AG04449 (cell line): ENCODE measurements at places on chromosomes 7 and 10.

DNA sequence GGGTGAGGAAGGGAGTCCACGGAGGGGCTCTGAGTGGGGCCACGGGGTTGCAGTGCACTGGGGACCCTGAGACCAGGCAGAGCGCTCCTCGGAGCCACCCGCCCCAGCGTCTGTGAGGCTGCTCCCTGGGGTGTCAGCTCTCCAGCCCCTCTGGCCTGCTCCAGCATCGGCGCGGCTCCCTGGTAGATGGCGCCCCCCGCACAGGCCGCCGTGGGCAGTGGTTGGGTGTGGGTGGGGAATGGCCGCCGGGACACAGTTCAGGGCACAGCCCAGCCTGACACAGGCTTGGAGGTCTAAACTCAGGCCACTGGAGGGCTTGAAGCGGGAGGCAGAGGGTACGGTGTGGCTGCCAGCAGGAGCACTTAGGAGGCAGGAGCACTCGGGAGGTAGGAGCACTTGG, 222.6 kb upstream of the PPP2R2D start:
- no peak for DNase-seq

DNA sequence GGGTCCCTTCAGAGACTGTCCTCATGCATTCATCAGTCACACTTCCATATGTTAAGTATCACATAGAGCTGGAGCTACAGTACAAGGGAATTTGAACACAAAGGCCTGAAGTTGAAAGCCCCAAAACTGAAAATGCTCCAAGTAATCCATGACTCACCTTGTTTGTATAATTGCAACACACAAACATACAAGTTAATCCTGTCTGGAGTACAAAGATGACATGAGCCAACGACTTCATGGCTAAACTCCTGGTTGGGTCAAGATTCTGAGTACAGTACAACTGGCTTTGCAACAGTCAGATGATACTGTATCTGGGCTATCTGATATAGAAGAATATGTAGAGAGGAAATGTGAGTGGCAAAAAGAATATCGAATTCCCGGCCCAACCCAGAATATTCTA, 73.1 kb upstream of the AASS start:
- DNase-seq: no peak

GRCh38 chr7:154442939-154443338, 390.7 kb downstream of the DPP6 start:
- DNase-seq: no peak

DNA sequence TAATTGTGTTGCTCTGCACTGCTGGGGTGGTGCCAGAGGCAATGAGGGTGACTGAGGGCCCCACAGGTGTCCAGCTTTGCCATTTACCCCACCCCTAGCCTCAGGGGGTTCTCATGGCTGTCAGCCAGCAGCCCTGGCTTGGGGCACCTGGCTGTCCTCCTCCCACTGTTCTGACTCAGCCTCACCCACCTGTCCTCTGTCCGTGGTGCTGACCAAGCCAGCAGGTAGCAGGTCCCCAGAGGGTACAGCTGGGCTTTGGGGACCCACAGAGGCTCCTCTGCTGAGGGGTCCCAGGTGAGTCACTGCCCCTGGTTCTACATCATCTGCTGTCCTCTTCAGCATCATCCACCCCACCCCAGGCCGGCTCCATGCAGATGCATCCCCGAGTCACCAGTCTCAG, 32.2 kb upstream of the ZNF716 start:
- no peak for DNase-seq

GRCh38 chr10:86372784-86373239, 6.2 kb upstream of the GRID1 start:
- no peak for DNase-seq

DNA sequence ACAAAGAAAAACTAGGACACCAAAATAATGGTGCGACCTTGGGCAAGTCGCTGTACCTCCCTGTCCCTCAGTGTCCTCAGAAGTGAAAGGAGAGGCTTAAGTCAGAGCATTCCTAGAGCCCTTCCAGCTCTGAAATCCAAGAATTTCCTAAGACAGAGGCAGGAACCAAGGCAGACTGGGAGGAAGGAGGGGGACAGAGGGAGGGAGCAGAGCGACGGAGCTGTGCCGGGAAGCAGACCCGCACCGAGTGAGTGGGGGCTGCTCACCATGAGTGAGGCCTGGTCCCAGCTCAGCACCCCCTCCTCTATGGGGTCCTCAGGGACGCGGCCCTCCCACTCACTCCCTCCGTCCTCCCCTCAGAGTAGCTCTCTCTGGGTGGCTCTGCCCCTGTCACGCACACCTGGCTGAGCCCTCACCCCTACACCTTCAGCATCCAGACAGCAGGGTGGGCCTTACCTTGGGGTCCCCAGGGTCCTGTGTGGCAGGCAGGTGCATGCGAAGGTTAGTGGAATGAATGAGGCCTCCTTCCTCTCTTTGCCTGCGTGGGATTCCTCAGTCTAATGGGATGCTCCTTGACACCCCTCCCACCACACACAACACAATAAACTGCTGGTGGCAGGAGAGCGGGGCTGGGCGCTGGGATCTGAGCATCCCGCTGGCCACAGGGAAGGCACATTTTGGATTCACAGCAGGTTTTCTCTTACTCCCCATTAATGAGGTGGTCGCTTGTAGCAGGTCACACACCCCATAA, 4.6 kb upstream of the SMARCD3 start:
- no peak for DNase-seq

- no peak for DNase-seq
Measured at GRCh38 chr7:19210893-19211413, 65.7 kb upstream of the FERD3L start.

DNA sequence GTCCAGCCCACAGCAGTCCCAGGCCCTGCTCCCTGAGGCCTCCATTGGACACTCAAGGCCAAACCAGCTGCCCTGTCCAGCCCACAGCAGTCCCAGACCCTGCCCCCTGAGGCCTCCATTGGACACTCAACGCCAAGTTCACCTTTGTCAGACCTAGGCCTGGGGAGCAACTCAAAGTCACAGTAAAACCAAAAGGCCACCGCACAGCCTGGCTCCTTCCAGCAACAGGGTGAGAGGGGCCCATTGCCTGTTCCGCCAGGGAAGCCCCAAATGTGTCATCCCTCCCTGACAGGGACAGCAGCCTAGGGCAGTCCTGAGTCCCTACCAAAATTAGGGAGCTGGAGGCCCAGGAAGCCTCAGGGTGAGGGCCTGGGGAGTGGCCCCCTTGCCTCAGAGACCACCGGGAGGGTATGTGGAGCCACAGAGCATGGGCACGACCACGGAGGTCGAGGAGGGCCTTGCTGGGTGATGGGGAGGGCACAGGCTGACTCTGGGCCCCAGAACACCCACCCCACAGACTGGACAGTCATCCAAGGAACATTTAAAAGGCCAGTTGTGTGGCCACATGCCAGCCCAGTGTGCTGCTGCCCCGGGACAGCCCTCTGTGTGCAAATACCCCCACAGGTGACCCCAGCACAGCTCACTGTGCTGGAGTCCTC, 66.5 kb upstream of the PPP2R2D start:
- no peak for DNase-seq

- no peak for DNase-seq
Measured at GRCh38 chr10:73131301-73131700, 21.0 kb downstream of the NUDT13 start.
